ENCODE measurements at places on chromosomes 2 and 18. TPM values are rescaled to one million over a fixed set of nuclear protein-coding genes. Genes with fewer than 3 reads are reported as not detected.

RNPEPL1 gene
- polyA plus RNA-seq: 100 TPM

DYNC2LI1 gene
- 58.6 TPM for polyA plus RNA-seq

RGPD8 gene
- 0.67 TPM for polyA plus RNA-seq

ARHGAP15 gene
- polyA plus RNA-seq: 16.5 TPM

CHRNA1 gene
- 0.27 TPM for polyA plus RNA-seq

SPC25 gene
- 7.5 TPM for polyA plus RNA-seq

STAT4 gene
- 2.2 TPM for polyA plus RNA-seq

SCRN3 gene
- polyA plus RNA-seq: 15.2 TPM

RAB27B gene
- polyA plus RNA-seq: 2.0 TPM

PAX3 gene
- polyA plus RNA-seq: not detected

ADGRF3 gene
- 1.2 TPM for polyA plus RNA-seq

CASP10 gene
- 21.7 TPM for polyA plus RNA-seq

FAHD2B gene
- polyA plus RNA-seq: 6.1 TPM

EVX2 gene
- polyA plus RNA-seq: not detected

PLEK gene
- polyA plus RNA-seq: 6.6 TPM

ACVR2A gene
- 8.0 TPM for polyA plus RNA-seq

PLEKHH2 gene
- polyA plus RNA-seq: 9.7 TPM

SCN9A gene
- polyA plus RNA-seq: not detected

COL6A3 gene
- polyA plus RNA-seq: 0.89 TPM

KIF5C gene
- polyA plus RNA-seq: 6.4 TPM

All from small intestine (tissue), 16 donors.